ENCODE measurements at places on chromosomes 1 and 21.
A peak's percentile ranks its signal among the peaks of the same experiment; 100 is the strongest.

DNA sequence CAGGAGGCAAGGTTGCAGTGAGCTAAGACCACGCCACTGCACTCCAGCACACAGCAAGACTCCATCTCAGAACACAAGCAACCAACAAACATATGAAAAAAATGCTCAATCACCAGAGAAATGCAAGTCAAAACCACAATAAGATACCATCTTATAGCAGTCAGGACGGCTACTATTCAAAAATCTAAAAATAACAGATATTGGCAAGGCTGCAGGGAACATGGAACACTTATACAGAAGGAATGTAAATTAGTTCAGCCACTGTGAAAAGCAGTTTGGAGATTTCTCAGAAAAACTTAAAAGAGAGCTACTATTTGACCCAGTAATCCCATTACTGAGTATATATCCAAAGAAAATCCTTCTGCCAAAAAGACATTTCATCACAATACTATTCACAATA is 27.6 kb upstream of the POGK start:
- no peak for DNase-seq

GRCh38 chr1:9730096-9730901 is 78.8 kb downstream of the PIK3CD start:
- DNase-seq, result no peak

- no peak for DNase-seq
Measured at GRCh38 chr1:98661544-98662355, at the start of gene SNX7. Gene SNX7, plus strand, starts transcription at chr1:98661721. Its CDS starts 11 bp downstream, at chr1:98661732.

- DNase-seq, result no peak
Measured at GRCh38 chr21:31855180-31855579, 17.6 kb upstream of the HUNK start.

DNA sequence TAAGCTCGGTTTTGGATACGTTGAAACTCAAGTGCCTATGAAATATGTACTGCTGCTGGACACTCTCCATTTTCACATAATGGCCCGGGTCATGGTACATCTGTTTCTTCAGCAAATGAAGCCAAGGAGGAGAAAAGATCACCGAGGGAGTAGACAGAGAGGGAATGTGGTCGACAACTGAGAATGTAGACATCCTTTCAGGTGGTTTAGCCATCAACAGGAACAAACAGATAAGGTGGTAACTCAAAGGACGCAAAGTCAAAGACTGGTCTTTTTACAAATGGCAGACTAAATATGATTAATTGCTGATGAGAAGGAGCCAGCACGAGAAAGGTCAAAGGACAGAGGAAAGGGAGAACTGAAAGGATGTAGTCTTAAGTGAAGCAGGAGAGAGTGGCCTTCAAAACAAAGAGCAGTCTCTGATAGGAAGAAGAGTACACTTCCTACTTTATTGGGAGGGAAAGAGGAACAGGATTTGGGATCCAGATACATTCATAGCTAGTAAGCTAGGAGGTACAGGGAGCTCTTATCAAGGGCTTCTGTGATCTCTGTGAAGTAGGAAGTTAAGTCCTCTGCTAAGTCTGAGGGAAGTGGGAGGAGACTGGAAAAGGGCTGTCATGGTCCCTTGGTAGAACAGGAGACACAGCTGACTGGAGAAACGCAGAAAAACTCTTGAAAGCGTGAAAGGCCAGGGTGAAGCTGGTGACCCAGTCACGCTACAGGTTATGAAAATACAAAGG is 28.3 kb downstream of the NUP133 start:
- DNase-seq, result no peak

DNA sequence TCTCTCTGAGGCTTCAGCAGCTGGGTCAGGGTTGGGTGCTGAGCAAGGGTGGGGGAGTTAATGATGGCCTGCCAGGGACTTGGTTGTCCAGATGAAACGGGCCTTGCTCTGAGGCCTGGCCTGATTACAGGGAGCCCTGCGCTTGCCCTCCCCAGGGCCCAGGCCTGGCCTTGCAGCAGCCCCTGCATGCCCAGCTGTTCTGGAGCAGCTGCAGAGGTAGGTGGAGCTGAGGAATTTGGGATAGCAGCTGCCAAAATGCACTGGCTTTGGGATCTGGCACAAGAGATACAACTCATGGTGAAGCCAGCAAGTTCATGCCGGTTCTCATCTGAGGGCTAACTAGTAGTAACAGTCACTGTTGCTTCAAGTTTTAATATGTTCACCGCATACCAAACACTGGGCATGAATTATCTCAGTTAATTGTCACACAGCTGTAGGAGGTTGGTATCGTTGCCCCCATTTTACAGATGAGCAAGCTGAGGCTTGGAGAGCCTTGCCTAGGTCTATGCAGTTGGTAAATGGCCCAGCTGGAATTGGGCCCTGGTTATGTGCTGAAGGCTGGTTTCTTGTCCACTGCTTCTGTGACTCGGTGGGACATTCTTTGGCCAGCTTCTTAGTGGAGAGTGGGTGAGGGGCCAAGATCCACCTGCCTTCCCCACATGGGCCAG is 7.3 kb upstream of the SERINC2 start:
- no peak for DNase-seq

- DNase-seq, result no peak
Measured at GRCh38 chr1:67468066-67468718, 38.0 kb upstream of the SERBP1 start.

DNA sequence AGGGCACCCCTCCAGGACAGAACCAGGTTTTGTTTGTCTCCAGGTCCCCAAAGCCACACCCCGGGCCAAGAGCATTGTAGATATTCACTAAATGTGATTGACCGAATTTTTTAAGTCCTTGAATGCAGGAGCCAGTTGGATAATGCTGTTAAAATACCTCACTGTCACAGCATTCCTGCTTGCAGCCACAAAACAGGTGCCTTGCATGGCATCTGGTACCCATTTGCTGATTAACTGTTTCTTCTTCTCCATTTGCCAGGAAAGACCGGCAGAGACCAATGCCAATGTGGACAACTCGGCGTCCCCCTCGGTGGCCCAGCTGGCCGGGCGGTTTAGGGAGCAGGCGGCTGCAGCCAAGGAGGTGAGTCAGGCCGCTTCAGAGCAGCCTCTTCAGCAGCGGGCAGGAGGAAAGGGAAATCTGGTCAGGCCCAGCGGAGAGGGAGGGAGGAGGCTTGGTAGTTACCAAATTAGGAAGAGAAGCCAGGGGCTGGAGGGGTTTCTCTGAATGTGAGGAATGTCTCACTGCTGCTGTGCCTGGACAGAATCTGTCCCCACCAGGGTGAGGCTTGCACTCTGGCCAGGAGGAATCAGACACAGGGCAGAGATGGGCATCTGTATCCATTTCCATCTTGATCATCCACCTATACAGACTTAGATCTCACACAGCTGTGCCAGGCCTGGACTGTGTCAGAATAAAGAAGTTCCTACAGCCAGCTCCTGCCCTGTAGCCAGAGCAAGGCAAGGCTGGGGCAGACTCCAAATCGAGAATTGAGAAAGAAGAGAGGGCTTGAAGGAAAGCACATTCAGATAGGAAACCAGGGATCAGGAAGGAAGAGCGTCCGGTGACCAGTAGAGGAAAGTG is 37.9 kb upstream of the MPZL1 start:
- DNase-seq, result no peak

DNA sequence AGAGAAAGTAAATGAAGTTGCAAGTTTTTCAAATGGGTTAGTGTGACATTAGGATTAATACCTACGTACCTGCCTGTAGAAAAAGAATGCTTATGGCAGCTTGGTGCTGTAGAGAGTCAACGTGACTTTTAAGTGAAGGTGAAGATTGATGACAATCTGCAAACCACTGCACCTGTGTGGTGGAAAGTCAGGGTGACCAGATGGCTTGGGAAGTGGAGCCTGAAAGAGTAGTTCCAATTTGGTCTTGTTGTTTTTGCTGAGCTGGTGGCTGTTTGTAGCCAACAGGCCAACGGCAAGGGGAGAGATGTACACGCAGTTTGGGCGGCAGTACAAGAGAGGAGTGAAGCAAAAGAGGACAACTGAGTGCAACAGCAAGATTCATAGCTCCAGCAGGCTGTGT is 78.1 kb upstream of the JAK1 start:
- no peak for DNase-seq

- DNase-seq, result no peak
Measured at GRCh38 chr1:225745273-225745672, 32.4 kb upstream of the SRP9 start.

DNA sequence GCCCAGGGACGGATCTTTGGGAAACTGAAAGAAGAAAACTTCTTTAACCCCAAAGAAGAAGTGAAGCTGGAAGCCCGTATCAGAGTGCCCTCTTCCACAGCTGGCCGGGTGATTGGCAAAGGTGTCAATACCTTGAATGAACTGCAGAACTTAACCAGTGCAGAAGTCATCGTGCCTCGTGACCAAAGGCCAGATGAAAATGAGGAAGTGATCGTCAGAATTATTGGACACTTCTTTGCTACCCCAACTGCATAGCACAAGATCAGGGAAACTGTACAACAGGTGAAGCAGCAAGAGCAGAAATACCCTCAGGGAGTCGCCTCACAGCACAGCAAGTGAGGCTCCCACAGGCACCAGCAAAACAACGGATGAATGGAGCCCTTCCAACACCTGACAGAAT is 114.0 kb downstream of the NBPF12 start:
- no peak for DNase-seq

- DNase-seq, result no peak
Measured at GRCh38 chr1:87867626-87868025, 538.9 kb downstream of the LMO4 start.

DNA sequence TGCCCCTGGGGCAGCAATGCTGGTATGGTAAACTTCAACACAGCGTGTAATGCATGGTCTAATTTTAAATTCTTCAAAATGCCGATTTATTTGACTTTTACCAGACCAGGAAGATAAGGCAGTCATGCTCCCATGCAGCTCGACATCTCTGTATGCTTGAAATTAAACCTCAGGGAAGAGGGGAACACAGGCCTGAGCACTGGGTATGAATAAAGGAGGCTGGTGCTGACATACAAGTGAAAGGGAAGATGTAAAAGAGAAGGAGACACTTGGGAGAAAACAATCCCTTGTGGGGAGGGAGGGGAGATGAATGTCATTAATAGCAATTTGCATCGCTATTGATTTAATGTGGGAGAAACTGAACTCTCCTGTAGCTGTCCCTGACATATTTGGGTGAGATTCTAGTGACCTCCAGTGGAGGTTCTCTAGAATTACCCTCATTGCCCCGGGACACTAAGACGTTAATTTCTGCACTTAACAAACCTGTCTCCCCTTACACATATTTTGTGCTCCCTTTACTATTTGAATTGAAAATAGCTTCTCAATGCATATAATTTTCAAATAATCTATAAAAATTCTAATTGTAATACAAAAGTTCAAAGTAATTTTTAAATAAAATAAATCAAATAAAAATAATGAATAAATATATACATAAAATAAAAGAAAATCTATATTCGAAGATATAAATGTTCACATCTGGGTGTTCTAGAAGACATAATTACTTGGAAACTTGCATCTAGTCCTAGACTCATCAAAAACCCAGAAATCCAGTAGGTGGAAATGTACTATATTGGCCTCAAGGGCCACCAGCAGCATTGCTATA is 283.1 kb downstream of the LMX1A start:
- peak; percentile 14 for DNase-seq

- DNase-seq, result peak; percentile 76
Measured at GRCh38 chr1:46062651-46063319, 69.6 kb downstream of the PIK3R3 start.

GRCh38 chr1:221315330-221315729 is 426.6 kb downstream of the DUSP10 start:
- DNase-seq, result no peak

DNA sequence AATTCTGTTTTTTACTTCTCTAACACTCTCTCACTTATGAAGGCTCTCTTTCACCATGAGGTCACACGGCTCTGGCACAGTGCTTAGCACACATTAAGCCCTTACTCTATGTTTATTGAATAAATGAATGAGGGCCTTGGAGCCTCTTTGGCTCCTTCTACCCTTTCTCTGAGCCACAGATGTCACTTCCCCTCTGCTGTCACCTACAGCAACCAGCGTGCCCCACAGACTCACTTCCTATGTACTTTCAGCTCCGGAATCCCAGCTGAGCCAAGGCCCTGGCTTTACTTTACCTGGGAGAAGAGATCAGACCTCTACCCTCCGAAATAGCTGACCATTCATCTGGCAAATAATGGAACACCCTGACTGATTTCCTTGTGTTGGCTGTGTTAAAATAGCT is 53.7 kb upstream of the HMCN1 start:
- no peak for DNase-seq

- DNase-seq, result peak; percentile 55
Measured at GRCh38 chr1:41915786-41916571, 2.7 kb downstream of the HIVEP3 start.

- DNase-seq, result no peak
Measured at GRCh38 chr1:169545472-169545871, 40.8 kb downstream of the F5 start.

- peak; percentile 41 for DNase-seq
Measured at GRCh38 chr1:111754984-111755330, 744 bp upstream of the DDX20 start.

- no peak for DNase-seq
Measured at GRCh38 chr1:182229451-182229850, 162.1 kb downstream of the GLUL start.

- no peak for DNase-seq
Measured at GRCh38 chr1:13703128-13703513, 3.1 kb downstream of the PRDM2 start.

DNA sequence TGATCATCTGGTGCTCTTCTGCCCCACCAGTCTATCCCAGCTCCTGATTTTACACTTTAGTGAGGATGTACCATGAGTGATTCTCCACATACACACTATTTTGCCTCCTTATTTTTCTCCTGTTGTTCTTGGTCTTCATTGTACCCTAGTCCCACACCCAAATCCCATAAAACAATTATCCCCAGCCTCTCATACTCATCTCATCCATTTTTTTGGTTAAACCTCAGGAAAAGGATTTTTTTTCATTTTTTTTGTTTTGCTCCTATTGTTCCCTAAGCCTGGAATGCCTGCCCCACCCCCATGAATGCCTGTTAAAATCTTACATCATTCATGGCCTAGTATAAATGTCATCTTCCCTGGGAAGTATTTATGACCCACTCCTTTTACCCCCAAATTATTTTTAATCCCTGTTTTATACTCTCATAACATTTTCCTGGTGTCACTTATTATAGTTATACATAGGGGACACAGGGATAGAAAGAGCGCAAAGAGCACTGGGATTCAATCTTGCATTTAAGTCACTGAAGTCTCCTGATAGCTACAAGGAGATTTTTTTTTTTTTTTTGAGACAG is 4.9 kb upstream of the LINGO4 start:
- DNase-seq, result no peak

Measured in activated CD4-positive, alpha-beta T cell treated with anti-CD3 and anti-CD28 coated beads, Interleukin-2, amount 10 ng/mL, durations not matched to agents 7 days and 5 days (primary cell).